AG08396 (cell line): ENCODE measurements at places on chromosomes 16 and 17.

GRCh38 chr17:50866950-50867362 lies 802 bp upstream of the TOB1 start:
- peak; percentile 37 for DNase-seq

- DNase-seq, result no peak
Observed at GRCh38 chr16:1122398-1122765, 26.3 kb upstream of the C1QTNF8 start.

- peak; percentile 86 for DNase-seq
Observed at GRCh38 chr17:12983991-12984884, 33.6 kb downstream of the ELAC2 start.

- no peak for DNase-seq
Observed at GRCh38 chr17:82675476-82676245, 22.8 kb downstream of the RAB40B start.

GRCh38 chr16:4407543-4408322 lies 8.7 kb downstream of the CORO7 start:
- peak; percentile 86 for DNase-seq

DNA sequence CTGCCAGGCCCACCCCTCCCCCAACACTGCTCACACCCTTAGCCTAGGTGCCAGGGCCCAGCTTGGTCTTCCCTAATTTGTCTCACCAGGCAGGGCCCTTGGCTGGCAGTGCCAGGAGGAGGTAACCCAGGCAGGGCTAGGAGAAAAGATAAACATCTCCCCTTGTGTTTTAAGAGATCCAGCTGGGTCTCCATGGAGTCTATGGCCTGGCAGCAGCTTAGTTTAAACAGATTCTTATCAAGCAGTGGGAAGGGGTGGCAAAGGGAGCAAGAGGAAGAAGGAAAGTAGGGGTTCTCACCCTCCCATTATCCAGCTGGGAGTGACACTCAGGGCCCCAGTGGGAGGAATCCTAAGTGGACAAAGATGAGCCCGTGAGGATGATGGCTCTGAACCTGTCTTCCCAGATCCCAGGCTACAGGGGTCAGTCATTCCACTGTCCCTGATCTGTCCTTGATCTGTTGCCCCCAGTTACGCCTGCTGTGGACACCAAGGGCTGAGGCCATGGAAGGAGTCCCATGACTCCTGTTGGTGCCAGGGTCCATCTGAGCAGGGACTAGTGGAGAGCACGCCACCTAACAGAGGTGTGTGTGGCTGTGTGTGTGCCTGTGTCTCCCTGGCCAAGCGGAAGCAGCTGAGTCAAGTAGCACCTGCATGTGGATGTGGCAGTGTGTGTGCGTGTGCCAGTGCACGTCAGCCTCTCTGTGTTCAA lies 47.4 kb upstream of the MEIOC start:
- DNase-seq, result peak; percentile 5

DNA sequence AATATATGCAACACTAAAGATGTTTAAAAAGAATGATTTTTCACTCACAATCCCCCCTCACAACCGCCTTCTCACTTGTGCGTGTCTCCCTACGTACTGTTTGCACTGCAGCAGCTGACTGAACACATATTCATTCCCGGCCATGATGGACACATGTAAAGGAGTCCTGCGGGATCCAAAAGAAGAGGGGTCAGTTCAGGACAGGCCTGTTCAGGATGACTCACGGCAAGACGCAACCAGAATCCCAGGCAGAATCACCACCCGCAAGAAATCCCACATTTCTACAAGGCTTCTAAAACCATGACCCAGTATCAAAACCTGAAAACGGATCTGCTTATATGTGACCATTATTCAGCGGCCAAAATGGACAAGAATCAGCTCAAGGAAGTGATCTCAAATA lies 52.3 kb downstream of the CYB5D2 start:
- DNase-seq, result peak; percentile 71

DNA sequence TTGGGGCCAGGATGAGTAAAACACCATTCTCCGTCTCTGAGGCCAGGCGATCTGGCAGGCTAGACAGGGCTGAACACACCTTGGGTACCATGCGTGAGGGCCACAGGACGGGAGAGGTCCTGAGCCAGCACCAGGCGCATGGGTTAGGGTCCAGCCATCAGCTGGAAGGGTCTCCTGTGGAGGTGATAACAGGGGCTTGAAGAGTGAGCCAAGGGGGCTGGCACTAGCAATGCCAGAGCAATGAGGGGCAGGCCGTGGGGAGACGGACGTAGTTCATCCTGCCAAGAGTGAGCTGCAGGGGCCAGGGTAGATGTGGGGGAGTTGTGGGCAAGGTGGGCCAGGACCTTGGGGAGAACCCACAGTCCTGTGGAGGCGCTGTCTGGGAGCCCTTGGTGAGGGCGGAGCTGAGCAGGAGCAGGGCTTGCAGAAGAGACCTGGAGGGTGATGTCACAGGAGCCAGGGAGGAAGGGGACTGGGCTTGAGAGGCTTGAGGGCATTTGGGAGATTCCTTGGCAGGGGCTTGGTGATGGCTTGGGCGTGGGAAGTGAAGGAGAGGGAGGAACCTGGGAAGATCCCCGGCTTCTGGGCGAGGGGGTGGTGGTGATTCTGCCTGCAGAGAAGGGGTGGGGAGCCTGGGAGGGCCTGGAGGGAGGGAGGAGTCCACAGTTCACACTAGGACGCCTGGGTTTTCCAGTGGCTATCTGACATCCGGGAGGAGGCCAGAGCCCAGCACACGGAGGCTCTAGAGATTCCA lies 6.3 kb upstream of the NPTX1 start:
- no peak for DNase-seq

DNA sequence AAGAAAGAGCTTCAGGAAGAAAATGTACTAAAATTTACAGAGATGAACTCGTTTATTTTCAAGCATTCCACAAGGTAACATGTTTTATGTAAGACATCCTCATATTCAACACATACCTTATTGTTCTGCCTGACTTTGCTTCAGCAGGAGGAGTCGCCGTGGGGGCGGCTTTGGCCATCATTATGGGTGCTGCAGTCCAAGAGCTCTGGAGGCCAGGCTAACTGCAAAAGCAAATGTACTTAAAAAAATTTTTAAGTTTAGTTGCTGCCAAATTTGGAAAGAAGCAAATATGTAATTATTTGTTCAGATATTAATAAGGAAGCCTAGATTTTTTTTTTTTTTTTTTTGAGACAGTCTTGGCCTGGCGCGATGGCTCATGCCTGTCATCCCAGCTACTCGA lies 4.1 kb upstream of the SPG7 start:
- no peak for DNase-seq

DNA sequence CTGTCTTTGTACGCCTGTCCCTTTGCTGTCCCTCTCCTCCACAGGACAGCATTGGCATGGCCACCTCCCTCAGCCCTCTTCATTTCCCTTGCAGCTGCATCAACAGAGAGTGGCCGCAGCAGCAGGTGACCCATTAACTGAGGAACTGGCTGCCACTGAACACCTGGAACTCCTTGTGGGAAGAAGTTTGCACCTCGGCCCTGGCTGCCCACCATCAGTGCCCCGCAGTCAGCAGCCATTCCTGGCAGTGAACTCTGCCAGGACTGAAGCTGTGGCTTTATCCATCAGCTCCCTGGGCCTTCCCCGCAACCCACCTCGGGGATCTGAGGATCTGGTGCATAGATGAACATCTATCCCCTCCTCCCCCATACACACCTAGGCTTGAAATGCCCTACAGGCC lies 13.1 kb upstream of the RNF135 start:
- no peak for DNase-seq
